Fibroblast of lung (primary cell): ENCODE measurements at places on chromosomes 2 and 18. TPM values are rescaled to one million over a fixed set of nuclear protein-coding genes. Genes with fewer than 3 reads are reported as not detected.

DNA sequence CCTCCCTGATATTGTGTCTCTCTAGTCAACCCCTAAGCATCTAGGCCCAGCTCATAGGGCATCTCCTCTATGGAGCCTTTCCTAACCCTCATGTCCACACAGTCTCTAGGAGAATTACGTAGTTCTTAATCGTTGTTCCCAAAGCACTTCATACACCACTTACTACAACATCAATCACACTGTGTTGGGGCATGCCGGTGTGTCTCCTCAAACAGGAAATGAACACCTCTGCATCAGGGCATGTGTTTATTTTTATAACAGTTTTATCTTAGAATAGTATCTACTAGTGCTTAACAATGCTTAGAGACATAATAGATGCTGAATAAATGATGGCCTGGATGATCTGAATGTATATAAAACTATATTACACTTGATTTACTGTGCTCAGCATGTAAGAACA is 19.7 kb downstream of the CYP1B1 start:
- DNase-seq = no peak

GRCh38 chr18:42765302-42765701 is 350.2 kb downstream of the RIT2 start:
- DNase-seq = peak; percentile 12

DNA sequence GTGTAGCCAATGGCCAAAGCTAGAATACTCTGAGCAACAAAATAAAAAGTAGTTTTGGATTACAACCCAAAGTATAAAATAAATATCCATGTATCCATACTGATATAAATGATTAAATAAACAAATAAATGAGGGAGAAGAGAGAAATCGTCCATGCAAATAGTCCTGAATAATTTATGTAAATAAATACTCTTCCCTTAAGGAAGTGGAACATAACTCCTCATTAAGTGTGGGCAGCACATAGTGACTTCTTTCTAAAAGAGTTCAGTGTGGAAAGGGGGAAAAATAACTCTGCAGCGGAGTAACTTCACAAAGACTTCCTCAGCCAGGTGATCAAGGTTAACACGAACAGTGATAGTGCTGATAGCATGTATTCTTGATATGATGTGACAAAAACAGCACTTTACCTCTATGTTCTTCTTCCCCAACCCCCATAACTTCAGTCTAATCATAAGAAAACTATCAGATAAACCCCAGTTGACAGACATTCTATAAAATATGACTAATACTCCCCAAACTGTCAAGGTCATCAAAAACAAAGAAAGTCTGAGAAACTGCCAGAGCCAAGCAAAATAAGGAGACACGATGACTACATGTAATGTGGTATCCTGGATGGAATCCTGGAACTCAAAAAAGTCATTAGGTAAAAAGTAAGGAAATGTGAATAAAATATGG is 30.7 kb downstream of the METTL8 start:
- DNase-seq = peak; percentile 71

- peak; percentile 30 for DNase-seq
These were observed 163.9 kb downstream of the LDLRAD4 start for GRCh38 chr18:13382366-13382953.

DNA sequence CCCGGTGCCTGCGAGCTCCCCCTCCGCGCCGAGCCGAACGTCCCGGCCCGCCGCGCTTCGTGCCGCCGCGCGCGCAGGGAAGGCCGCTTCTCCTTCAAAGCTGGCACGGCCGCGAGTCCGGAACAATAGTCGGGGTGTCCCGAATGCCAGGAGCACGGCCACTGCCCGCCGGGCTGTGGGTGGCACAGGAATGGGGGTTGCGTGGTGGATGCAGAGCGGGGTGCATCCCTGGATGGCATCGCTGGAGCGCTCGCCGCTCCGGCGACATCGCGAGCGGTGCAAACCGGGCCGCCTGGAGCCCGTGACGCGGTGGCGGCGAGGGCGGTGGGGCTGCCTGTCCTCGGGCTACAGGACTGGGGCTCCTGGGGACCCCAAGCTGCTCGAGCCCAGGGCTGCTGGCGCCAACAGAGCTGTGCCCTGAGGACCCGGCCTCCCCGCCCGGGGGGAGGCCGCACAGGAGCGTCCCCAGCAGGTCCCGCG is 1.1 kb upstream of the SATB2 start:
- DNase-seq = no peak

CD207 gene
- total RNA-seq = not detected in 2 replicates

- no peak for DNase-seq
These were observed 682.4 kb downstream of the DPP10 start for GRCh38 chr2:115124817-115125216.

GRCh38 chr2:59888015-59888414 is 665.4 kb downstream of the BCL11A start:
- no peak for DNase-seq

- DNase-seq = no peak
These were observed 569.0 kb downstream of the DCDC2C start for GRCh38 chr2:4272261-4272858.

- no peak for DNase-seq
These were observed 130.6 kb downstream of the TWIST2 start for GRCh38 chr2:238978497-238978896.
